ENCODE measurements at places on chromosomes 4 and X.

DNA sequence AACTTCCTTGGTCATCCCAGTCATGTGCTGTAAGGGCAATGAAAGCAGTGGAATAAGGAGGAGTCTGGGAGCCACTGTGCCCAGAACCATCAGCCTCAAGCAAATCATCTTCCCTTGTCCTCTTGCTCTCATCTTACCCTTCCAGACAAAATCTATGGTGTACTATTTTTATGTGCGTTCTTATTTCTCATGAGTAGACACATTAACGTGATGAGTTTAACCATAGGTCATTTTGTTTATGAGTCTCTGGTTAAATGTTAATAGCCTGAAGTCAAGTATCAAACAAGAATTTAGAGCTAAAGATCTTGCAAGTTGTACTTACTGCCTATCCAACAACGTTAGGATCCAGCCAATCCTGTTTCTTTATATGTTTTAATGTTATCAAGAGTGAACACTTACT, 495.3 kb downstream of the SPRY1 start:
- DNase-seq, result no peak

DNA sequence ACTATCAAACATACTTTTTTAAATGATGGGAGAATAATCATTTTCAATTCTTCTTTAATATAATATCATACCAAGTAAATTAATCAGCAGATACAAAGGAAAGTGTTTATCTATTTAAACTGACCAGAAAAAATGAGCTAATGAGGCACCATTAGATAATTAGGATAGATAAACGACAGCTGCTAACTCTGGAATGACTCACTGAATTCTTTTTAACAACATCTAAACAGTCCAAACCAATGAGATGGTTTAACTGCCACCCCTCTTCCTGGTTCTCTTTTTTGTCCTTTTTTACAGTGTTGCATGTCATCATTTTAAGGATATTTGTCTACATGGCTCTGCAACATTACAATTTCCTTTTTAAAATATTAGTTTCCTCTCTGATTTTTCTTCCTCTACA, 41.6 kb downstream of the UNC5C start:
- no peak for DNase-seq

- no peak for DNase-seq
Observed at GRCh38 chrX:146456058-146456457, 353.5 kb upstream of the CXorf51B start.

DNA sequence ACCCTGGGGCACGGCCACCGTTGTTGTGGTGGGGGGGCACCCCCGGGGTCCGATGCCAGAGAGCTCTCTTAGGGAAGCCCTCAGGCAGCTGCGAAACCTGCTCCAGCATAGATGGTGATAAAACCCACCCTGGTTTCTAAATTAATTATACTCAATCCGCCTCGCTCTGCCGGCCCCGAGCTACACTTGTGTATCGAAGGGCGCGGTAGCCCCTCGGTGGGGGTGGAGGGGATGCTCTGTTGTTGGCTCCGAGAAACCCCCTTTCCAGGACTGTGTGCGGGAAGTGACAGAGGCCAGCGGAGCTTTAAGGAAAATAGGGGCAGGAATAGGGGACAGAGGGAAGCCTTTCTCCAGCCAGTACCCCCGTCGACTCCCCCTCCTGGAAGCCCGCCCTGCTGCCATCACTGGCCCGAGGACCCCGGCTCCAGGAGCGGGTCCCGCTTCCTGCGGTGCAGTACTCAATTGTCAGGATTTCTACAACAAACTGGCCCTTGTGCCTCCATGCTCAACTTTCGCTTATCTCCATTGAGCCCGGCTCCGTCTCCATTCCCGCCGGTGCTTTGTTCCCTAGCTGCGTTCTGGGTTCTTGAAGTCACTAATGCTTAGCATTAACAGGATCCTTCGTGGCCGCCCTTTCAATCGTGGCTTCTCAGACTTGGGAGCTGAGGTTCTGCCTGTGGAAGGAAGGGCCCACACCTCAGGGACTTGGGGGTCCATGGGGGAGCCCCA, 408.2 kb downstream of the BCOR start:
- no peak for DNase-seq

GRCh38 chr4:138909587-138909986, 106.0 kb upstream of the NOCT start:
- DNase-seq, result no peak

- no peak for DNase-seq
Observed at GRCh38 chr4:1786544-1787362, 6.3 kb upstream of the FGFR3 start.

GRCh38 chr4:10092481-10093270, 23.9 kb downstream of the WDR1 start:
- no peak for DNase-seq

DNA sequence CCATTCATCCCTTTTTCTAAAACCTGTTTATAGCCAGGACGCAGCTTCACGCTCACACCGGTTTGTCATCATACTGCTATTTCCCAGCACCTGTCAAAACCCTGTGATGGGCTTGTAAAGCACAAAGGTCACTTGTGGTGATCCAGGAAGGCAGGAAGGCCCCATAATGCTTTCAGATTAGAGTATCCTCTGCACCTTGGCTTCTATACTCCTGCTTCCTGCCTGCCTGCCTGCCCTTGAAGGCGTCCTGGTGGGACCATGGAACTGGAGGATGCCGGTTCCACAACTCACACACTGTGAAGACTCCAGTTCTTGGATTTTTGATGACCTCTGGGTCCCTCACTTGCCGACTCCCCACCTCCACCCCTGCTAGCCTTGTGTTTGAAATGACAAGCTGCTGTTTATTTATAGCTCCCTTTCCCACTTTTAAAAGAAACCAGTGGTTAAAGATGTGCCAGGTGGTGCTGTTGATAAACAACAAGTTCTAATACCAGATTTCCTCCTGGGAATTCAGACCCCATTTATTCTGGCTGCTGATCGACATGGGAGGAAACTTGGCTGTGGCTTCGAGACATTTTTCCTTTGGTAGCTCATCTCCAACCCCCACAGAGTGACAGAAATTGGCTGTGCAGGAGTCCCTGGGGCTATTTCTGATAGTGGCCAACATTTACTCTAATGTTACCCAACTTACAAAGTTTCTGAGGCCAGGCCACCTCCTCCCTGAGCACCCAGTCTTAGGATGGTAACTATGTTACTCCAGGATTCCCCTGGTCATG, 211.5 kb downstream of the KDR start:
- DNase-seq, result no peak

- no peak for DNase-seq
Observed at GRCh38 chr4:183596067-183596757, 62.8 kb downstream of the RWDD4 start.

DNA sequence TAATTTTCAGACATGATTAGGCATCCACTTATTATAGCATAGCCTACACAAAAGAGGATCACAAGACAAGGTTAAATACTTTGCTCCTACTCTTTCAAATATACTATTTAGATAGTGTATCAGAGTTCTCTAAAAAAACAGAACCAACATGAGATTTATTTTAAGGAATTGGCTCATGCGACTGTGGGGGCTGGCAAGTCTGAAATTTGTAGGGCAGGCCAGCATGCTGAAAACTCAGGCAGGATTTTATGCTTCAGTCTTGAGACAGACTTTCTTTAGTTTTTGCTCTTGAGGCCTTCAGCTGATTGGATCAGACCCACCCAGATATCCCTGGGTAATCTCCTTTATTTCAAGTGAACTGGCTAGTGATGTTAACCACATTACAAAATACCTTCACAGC, 169.5 kb downstream of the MAML3 start:
- no peak for DNase-seq

GRCh38 chr4:165204462-165204830, 2.9 kb upstream of the KLHL2 start:
- DNase-seq, result peak; percentile 38

- no peak for DNase-seq
Observed at GRCh38 chr4:4480205-4480604, 61.6 kb downstream of the STX18 start.

- DNase-seq, result no peak
Observed at GRCh38 chrX:81564851-81565250, 362.9 kb downstream of the SH3BGRL start.

DNA sequence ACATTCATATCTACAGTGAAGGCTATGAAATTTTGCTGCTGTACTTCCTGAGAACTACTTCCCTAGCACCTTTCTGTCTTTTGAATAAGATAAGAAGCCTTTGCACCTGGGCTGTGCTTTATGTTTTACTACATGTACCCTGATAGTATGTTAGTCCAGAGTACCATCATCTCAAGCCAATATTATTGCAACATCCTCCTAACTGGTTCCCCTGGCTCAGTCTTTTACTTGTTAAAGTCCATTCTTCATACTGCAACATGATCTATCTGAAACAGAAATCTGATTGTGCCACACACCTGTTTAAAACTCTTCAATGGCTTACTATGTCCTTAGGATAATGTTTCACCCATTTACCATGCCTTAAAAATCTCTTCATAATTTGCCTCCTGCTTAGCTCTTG, 102.3 kb downstream of the AGTR2 start:
- no peak for DNase-seq

DNA sequence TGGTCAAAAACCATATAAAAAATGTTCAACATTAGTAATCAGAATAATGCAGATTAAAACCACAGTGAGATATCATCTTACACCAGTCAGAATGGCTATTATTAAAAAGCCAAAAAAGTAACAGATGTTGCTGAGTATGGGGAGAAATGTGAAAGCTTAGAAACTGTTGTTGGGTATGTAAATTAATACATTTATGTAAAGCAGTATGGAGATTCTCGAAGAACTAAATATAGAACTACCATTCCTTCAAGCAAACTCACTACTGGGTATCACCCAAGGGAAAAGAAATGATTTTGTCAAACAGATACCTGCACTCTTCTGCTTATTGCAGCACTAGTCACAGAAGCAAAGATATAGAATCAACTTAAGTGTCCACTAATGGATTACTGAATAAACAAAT, 576.4 kb upstream of the EPHA5 start:
- DNase-seq, result no peak

GRCh38 chr4:86338989-86339388, 20.9 kb downstream of the MAPK10 start:
- no peak for DNase-seq

DNA sequence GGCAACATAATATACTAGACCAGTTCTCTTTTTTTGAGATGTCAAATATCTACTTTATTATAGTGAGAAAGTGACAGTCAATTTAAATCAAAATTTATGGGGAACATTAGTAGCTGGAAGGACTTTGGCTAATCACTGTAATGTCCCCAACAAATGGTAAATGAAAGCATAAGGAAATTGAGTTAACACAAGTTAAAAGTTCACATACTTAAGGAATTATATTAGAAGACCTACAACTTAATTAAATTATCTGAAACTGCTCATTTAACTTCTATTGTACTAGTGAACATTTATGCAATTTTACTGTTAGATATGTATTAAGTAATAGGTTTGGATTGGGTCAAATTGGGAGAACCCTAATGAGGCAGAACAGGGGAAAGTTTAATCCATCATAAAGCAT, 160.3 kb upstream of the TENM3 start:
- no peak for DNase-seq

DNA sequence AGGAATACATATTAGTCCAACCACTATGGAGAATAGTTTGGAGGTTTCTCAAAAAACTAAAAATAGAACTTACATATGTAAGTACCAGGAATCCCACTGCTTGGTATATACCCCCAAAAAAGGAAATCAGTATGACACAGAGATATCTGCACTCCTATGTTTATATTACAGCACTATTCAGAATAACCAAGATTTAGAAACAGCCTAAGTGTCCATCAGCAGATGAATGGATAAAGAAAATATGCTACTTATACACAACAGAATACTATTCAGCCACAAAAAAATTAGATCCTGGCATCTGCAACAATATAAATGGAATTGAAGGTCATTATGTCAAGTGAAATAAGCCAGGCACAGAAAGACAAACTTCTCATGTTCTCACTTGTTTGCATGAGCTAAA, 27.5 kb upstream of the ABCG2 start:
- DNase-seq, result no peak

DNA sequence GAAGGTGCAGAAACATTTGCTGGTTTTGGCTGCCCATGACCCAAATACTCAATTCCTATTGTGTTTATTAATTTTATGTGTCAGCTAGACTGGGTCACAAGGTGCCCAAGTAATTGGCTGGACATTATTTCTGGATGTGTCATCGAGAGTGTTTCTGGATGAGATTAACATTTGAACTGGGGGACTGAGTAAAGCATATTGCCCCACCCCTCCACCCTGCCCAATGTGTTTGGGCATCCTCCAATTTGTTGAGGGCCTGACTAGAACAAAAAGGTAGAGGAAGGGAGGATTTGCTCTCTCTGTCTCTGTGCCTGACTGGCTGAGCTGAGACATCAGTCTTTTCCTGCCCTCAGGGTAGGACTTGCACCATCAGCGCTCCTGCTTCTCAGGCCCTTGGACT, 29.7 kb upstream of the LCORL start:
- DNase-seq, result no peak

- DNase-seq, result no peak
Observed at GRCh38 chr4:185412412-185412811, 13.4 kb downstream of the UFSP2 start.

DNA sequence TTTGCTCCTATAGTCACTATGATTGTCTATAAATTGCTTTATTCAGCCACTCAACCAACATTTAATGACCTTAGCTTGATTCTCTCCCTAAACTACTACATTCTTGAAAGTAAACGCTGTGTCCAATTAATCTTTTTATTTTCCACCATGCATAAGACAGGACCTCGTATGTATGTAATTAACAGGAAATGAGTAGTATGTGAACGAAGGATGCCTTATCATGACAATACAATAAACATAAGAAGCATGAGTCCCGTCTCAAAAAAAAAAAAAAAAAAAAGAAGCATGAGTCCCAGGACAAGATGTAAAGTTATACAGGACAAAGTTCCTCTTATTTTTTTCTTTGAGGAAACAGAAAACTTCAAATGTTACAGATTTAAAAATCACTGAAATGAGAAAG, 92.5 kb downstream of the PPP3CA start:
- no peak for DNase-seq

DNA sequence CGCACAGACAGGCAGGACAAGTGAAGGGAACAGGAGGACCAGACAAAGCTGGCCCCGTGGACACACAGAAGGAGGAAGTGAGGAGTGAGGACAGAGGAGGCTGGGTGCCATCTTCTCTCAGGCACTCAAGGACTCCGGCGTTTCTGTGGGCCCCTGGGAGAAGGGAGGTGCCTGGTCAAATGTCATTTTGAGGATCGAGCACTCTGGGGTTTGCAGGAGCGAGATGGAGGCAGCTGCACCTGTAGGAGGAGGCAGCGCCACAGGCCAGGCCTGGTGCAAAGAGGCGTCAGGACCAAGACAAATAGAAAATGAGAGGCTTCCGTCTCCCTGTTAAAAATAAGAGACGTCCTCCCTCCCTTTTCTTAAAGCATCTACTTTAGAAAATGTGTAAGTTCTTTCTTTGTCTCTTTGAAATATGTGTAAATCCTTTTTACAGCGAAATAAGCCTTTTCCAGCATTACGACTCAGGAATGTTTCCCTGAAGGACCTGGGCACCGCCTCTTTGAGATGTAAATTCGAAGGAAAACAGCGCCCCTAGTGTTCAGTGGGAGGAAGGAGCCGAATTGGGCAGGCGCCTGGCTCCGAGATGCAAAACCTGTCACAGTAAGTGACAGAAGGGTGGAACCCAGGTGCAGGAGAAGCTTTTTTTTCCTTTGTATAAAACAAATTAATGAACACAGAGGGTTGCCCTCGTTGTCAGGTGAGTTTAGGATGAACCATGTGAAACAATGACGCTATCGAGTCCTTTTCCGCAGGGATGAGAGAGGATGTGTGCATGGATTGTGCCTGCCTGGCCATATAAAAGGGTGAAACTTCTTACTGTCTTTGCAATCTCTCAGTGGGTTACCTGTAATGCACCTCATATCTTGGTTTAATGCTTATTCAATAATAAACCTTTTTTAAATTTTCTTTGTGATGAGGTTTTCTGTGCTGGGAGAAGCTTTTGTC, 1.4 kb upstream of the C4orf50 start:
- DNase-seq, result peak; percentile 29

GRCh38 chrX:107673431-107673830, 45.1 kb downstream of the PRPS1 start:
- DNase-seq, result no peak

All from HL-60 (cell line).